ENCODE measurements at places on chromosomes 6 and 20. TPM values are rescaled to one million over a fixed set of nuclear protein-coding genes. Genes with fewer than 3 reads are reported as not detected.

GRCh38 chr6:159577564-159577963 lies 115.5 kb downstream of the SOD2 start:
- DNase-seq, result no peak

DNA sequence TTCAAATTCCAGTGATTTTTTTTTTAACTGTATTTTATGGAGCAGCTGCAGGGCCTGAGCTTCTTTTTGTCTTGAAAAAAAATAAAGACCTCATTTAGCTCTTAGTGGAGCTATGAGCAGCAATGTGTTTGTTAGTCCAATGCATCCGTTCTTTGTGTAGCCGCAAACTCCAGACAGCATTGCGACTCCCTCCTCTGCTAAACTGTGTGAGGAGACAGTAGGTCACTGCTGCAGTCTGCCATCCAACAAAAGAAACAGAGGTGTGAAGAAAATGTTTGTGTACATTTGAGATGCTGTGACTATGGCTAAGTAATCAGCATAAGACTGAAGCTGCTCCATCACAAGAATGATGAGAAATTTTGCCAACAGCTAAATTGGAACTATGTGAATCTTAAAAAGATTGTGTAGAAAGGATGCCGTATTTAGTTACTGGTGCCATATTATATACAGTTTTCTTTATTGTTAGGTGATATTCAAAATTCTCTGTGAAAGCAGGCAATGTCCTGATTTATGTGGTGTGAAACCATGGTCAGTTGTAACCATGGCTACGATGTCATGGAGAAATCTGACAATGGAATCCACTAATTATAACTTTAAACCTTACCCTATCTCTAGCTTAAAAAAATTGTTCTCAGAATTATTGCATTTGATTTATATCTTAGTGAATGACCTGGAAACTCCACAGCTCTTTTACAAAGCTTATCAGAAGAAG lies 428.8 kb upstream of the EPHA7 start:
- no peak for DNase-seq

- no peak for DNase-seq
Measured at GRCh38 chr6:8825726-8826125, 390.4 kb upstream of the SLC35B3 start.

DNA sequence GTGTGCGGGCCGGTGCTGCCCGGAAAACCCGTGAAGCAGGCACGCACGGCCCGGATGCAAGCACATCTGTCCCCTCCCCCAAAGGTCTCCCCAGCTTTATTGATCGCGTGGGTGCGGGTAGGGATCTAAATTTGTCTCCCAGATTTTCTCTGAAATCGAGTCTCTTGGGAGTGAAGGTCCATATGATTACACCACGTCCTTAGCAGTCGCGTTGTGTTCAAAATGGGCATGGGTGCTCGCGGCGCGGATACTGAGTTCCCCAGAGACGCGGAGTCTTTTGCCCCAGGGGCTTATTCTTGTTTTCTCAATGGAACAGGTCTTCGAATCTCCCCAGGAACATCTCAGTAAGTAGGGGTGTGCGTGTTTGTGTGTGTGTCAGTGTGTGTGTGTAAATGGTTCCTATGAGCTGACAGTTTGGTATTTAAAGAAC lies 2.8 kb upstream of the ZNF292 start:
- no peak for DNase-seq

Gene PMEPA1
- polyA plus RNA-seq, result 16.0 TPM

DNA sequence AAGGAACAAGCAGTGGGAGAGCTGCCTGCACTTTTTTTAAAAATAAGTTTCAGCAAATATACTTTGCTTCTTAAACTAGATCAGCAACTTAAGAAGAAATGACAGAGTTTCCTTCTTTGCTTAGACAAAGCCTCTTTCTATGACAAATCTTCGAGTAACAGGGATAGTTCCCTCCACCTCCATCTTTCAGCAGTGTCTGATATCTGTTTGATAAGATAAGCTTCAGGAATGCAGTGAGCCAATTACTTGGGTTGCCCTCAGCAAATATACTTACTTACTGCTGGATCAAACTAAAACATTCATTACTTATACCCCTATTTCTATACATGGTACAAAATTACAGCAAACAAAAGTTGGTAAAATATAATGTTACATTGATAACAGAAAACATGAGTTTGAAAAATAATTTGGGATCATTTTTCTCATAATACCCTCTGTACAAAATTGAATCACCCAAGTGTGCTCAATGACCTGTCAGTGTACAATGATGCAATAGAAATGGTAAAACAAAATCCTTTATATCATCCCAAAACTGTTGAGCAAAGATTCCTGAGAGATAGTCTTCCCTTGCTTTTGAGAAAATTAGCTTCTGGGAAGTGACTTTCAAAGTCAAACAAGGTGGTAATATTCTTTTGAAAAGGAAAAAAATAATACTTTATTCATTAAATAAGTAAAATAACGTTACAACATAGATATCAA lies 24.5 kb downstream of the FRK start:
- no peak for DNase-seq

Gene MYO6
- 118 TPM for polyA plus RNA-seq

GRCh38 chr6:115733426-115733825 lies 327.3 kb downstream of the FRK start:
- DNase-seq, result no peak

GRCh38 chr6:26048590-26048989 lies 38.6 kb upstream of the HFE start:
- DNase-seq, result no peak

Gene IL17F
- 0.40 TPM for polyA plus RNA-seq

Gene B4GALT5
- 51.5 TPM for polyA plus RNA-seq

Gene TBC1D32
- 18.7 TPM for polyA plus RNA-seq

- no peak for DNase-seq
Measured at GRCh38 chr6:130907687-130908086, 80.5 kb downstream of the SMLR1 start.

DNA sequence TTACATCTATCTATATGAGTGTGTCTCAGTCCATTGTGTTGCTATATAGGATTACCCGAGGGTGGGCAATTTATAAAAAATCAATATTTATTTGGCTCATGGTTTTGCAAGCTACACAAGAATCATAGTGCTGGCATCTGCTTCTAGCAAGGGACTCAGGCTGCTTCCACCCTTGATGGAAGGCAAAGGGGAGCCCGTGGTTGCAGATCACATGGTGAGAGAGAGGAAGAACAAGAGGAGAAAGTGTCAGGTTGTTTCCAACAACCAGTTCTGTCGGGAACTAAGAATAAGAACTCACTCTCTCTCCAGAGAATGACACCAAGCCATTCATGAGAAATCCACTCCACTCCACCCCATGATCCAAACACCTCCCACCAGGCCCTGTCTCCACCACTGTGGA lies 48.2 kb upstream of the TENT5A start:
- no peak for DNase-seq

Gene HSPA12B
- 11.5 TPM for polyA plus RNA-seq

DNA sequence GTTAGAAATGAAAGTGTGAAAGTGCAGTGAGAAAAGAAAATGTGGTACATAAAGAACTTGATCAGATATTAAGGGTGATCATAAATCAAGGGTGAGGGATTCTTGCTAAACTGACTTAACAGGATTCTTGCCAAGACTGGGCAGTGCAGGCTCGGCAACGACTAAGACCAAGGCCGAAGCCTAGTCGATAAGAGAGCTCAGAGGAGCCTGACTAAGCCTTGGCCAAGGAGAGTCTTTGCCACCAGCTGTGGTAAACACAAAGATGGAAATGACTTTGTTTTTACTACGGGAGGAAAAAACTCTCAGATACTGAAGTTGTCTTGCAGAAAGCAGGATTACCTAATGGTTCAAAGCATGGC lies 196.6 kb downstream of the LY86 start:
- no peak for DNase-seq

DNA sequence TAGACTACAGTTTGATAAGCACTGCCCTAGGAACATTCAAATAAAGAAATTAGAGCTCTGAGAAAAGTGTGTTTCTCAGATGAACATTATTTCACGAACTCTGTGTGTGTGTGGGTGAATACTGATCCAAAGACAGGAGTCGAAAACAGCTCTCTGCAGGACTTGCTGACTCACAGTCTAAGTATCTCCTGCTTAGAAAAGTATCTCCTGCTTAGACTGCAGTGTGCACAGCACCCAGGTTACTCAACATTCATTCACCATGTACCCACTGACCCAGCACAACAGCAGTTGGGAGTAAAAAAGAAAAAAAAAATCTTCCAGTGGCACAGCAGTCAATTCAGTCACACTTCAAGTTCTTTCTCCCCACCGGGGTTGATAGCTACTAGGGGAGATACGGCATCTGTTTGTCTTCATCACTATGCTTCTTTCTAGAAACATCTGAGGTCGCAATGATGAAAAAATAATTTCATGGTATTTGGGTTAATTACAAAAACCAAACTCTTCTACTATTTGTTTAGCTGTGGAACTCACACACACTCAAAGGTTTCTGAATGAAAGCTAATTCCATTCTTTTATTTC lies 48.0 kb downstream of the GCLC start:
- no peak for DNase-seq

- DNase-seq, result peak; percentile 59
Measured at GRCh38 chr6:4775494-4776130, 592 bp upstream of the CDYL start.

Gene SLC35F1
- polyA plus RNA-seq, result 3.9 TPM

DNA sequence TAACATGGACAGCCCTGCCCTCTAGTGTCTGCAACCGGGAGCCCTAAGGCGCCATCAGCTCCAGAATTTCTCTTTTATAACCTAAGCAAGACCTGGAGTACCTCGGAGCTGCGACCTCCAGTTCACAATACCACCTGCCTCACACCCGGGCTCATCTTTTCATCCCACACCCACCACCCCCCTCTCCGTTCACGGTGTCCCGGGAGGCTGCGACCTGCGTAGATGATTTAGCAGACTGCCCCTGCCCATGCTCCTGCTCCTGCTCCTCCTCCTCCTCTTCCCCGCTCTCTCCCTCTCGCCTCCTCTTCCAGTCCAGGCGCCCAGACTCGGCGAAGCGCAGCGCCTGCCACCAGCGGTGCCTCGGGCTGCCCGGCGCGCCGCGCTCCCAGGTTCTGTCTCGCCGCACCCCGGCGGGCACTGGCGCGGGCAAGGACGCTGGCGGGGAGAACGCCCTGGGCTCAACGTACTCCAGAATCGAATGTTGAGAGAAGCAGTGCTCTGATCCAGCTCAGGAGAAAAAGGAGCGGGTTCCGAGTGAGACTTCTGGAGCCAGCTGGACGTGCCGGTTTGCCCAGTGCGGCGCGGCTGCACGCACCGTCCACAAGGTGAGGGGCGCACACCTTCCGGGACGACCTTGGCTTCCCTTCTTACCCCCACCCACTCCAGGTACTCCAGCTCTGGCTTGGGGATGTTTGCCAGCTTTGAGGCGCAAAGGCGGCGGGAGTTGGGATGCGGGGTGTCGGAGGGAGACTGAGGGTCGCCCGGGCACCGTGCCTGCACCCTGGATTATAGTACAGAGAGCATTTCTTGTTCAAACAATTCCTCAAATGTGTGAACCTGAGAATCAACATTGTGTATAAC lies at the start of gene HTR1E:
TSS of gene HTR1E (plus strand) at position 310 of the 861 bp plus-strand sequence. CDS start 77,807 bp downstream, outside the sequence.
- peak; percentile 67 for DNase-seq

DNA sequence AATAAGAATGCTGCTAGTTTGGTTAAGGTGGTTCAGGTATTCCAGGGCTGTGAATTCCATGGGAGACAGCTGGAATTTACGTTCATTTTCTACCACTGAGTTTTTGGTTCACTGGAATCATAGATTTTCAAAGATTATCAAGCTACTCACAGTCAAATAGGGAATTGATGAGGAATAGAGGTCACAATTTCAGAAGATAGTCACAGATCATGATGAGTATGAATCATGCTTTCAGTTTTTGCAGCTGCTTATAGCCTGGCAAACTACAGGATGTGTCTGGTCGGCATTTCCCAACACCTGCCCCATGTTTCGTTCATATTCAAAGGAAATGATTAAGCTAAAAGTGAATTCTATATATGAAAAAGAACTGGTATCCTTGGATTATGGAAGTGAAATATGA lies 58.7 kb downstream of the BCKDHB start:
- DNase-seq, result no peak

DNA sequence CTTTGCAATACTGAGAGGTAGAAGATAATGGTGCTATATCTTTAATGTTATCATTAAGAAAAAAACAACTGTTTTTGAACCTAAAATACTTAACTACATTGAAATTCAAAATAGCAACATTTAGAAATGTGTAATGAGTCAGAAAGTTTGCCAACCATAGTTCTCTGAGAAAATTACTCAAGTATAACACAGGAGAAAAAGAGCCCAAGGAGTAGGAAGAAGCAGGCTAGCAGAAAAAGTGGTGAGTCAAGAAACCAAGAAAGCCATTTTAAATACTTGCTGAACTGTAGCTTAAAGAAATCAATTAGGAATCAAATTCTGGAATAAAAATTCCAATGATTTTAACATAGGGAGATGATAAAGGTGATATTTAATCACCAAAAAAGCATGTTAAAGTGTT lies 181.0 kb upstream of the RSPO3 start:
- no peak for DNase-seq

- peak; percentile 87 for DNase-seq
Measured at GRCh38 chr6:43668151-43669028, 19.2 kb downstream of the MRPS18A start.

DNA sequence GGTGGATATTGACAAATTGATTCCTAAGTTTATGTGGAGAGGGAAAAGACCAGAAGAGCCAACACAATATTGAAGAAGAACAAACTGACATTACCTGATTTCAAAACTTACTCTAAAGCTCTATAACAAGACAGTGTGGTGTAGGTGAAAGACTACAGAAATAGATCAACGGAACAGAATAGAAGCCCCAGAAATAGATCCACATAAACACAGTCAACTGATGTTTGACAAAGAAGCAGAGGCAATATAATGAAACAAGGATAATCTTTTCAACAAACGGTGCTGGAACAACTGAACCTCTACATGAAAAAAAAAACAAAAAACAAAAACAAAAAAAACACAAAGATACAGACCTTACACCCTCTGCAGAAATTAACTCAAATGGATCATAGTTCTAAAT lies 50.2 kb downstream of the MAP3K5 start:
- DNase-seq, result no peak

Gene POU5F1
- polyA plus RNA-seq, result 6.5 TPM

Gene C6orf132
- polyA plus RNA-seq, result 4.4 TPM

Gene HLA-DOA
- 5.9 TPM for polyA plus RNA-seq

Gene NOX3
- 1.6 TPM for polyA plus RNA-seq

- no peak for DNase-seq
Measured at GRCh38 chr6:147366290-147366689, 142.2 kb upstream of the SAMD5 start.

- DNase-seq, result no peak
Measured at GRCh38 chr6:138328210-138328609, 49.5 kb upstream of the SMIM28 start.

Gene MUC22
- not detected for polyA plus RNA-seq

DNA sequence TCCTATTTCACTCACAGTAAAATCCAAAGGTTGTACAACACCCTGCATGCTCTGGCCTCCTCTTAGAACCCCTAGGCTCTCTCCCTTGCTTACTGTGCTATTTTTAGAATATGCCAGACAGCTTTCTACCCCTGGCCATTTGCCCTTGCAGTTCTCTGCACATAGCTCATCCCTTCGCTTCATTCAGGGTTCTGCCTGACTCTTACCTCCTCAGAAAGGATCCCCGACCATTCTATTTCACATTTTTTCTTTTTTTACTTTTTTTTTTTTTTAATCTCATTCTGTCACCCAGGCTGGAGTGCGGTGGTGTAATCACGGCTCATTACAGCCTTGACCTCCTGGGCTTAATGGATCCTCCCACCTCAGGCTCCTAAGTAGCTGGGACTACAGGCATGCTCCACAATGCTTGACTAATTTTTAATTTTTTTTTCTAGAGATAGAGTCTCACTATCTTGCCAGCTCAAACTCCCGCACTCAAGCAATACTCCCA lies 33.6 kb downstream of the COMMD7 start:
- DNase-seq, result no peak
